ENCODE measurements at places on chromosomes 2 and 18.

DNA sequence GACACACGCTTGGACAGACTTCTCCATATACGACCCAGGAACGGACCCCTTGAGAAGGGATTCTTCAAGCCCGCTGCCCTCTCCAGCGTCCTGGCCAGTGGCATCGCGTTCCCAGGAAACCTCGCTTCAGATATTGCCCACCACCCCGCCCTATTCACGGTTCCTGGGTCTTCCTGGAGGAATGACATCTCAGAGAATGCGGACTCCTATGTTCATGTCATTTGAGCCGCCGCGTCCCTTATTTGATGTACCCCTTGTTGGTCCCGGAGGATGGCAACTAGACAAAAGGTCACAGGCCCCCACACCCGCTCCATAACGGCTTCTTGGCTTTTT is 588 bp upstream of the CCDC93 start:
- no peak for DNase-seq

DNA sequence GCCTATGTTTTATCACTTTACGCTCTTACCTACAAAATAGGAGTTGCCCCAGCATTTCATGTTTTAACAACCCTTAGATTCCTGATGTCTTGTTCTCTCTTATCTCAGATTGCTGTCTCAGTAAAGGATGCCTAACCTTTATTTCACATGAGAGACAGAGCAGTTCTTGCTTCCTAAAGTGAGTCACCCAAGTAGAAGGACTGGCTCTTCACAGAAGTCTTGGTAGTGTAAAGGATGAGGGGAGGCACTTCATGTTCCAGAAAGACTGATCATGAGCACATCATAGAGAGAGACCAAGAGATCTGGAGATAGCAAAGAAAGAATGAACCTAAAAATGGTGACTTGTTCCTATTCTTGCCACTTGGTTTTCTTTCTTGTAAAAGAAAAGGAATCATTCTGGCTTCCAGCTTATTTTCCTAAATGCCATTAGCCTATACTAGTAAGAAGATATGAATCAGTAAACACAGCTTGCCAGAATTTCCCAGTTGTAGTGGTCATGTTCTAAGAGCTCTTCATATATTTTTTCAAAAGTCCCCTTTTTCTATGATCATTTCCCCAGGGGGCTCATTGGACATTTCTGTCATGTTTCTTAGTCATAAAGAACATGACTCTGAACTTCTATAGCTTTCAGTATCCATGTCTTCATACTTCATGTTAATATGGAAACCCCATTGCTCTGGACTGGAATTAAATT is 54.9 kb downstream of the MAPRE2 start:
- DNase-seq, result no peak

DNA sequence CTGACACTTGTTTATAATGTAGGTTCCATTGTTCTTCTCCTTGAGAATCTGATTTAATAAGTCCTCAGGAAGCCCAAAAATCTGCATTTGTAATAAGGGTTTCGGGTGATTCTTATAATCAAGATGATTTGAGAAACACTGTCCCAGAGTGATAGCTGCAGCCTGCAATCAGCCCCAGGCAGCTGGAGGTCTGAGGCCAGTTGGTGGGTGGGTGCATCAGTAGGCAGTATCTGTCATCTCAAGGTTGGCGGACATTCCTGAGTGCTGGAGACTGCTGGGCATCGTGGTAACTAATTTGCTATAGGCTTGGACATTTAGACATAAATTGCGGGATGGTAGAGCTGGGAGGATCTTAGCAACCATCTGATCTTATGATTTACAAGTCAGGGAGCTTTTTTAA is 2.7 kb upstream of the IL18RAP start:
- DNase-seq, result no peak

- DNase-seq, result no peak
Observed at GRCh38 chr2:233486778-233487552, 79.6 kb downstream of the USP40 start.

Data from esophagus squamous epithelium (tissue), 5 donors.